Breast epithelium (tissue), 4 donors: ENCODE measurements at places on chromosomes 6 and 20.

DNA sequence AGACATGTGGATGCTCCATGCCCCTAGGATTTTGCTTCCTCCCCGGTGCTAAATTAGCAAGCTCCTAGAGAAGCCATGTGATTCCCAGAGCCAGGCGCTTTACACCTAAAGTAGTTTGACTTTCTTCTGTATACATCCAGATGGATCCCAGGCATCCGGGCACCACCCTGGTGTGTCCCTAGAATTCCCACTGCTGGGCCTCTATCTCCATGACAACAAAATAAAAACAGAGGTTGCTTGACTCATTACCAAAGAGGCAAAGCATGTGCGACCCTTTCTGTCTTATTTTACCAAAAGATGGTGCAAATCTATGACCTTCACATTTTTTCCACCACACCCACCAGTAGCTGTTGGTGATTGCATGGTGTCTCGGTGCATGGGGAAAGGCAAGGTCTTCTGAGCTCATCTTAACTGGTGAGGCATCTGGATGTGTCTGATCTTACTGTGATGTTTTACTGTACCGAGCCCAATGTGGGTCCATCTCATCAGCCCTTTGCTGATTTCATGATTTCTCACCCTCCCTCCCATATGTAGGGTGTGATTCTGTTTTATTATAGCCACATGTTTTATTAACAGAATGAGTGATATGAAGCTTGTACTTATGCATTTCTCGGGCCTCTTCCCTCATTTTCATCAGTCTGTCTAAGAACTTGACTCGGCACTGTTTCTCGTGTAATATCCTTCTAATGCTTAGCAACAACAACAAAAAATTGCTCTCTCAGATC is 27.4 kb upstream of the VAPB start:
- H3K27me3 ChIP-seq, result no peaks in the 10 kb centered on the region
- no peak overlapping the region for H3K27ac ChIP-seq
- H3K4me3 ChIP-seq, result no peak overlapping the region
- H3K36me3 ChIP-seq, result no peaks in the 10 kb centered on the region

DNA sequence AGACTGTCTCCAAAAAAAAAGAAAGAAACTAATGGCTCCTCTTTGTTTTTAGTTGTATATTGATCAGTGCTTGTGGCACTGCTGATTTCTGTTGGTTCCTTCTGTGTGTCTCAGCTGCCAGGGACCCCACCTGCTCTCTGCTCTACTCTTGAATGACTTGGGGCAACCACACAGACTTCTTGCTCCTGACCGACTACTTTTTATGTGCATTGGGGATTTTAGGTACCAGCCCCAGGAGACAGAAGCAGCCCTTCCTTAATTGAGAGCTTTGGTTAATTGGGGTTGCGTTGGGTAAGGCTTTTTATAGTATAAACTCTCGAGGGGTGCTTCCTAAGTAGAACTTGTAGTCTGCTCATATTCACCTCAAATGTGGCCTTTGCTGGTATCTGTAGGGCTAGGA is 6.9 kb downstream of the STK35 start:
- no peaks in the 10 kb centered on the region for H3K36me3 ChIP-seq
- DNase-seq, result no peak
- no peaks in the 10 kb centered on the region for H3K27me3 ChIP-seq
- no peak overlapping the region for H3K4me3 ChIP-seq
- H3K27ac ChIP-seq, result no peak overlapping the region
- H3K4me1 ChIP-seq, result peaks cover 21% of the 10 kb centered on the region

DNA sequence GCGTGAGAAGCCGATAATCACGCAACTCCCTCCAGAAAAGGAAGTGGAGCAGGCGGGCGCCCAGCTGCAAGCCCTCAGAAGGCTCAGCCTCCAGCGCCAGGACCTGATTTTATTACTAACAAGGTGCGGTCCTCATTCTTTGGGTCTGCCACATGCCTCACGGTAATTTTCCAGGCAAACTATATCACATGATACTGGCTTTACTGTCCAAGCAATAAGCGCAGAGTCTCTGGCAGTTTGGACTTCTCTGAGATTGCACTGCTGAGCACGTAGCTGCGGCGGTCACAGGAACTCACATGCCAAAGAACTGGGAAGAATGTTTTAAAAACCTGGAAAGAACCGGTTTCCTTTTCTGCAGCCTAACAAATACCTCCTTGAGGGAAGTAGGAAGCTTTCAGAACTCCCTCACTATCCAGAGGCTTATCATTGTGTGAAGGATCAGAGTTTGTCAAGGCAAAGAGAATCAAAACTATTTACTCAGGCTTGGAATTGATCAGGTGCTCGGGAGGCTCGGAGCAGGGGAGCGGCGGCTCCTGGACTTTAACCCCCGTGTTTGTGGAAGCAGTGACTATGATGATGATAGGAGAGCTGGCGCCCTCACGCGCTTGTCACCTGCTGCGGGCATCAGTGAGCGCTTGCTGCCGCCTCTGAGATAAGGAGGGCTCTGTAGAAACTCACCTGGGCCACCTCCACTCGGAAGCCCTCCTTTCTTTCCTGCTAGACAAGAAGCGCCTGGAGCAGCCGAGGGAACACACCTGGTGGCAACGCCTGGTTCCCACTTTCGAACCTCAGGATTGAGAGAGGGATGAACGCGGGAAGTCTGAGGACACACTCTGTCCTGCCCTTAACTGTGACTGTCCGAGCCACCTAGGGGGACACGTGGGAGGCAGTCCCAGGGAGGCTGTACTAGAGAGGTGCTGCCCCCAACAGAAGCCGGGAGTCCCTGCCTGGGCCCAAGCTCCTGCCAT is 27.2 kb upstream of the SYNJ2 start:
- peak overlapping the region; percentile 4 for H3K4me3 ChIP-seq
- no peaks in the 10 kb centered on the region for H3K4me1 ChIP-seq
- no peak for DNase-seq
- peak overlapping the region; percentile 40 for H3K27ac ChIP-seq
- H3K36me3 ChIP-seq, result no peaks in the 10 kb centered on the region

DNA sequence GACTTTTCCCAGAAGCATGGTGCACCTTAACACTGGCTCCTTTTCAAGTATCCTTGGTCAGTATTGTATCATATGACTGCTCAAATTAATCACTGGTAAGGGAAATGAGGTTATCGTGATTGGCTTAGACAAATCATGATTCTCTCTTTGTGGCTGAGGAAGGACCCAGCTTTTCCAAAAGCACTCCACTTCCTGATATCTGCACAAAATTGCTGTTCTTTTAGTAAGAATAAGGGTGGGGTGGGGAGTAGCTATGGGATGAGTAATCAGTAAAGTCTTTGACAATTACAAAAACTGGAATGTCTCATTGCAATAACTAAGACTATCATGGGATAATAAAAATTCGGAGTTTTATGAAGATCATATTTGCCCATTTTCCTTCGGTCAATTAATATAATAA is 9.0 kb upstream of the RIPPLY2 start:
- no peak for DNase-seq
- no peak overlapping the region for H3K4me3 ChIP-seq
- no peaks in the 10 kb centered on the region for H3K4me1 ChIP-seq
- H3K27me3 ChIP-seq, result no peaks in the 10 kb centered on the region
- H3K36me3 ChIP-seq, result no peaks in the 10 kb centered on the region

GRCh38 chr6:11393713-11394627 is 143.6 kb upstream of the TMEM170B start:
- no peak for DNase-seq
- peaks cover 22% of the 10 kb centered on the region for H3K4me1 ChIP-seq
- no peak overlapping the region for H3K4me3 ChIP-seq

GRCh38 chr20:59580146-59580946 is 24.0 kb upstream of the PHACTR3 start:
- peak; percentile 3 for DNase-seq
- H3K27ac ChIP-seq, result no peak overlapping the region
- H3K27me3 ChIP-seq, result peaks cover 3% of the 10 kb centered on the region
- no peaks in the 10 kb centered on the region for H3K36me3 ChIP-seq
- no peak overlapping the region for H3K4me3 ChIP-seq
- no peaks in the 10 kb centered on the region for H3K4me1 ChIP-seq

GRCh38 chr6:168388641-168389633 is 52.0 kb upstream of the SMOC2 start:
- peak overlapping the region; percentile 67 for H3K27ac ChIP-seq
- DNase-seq, result peak; percentile 55
- H3K27me3 ChIP-seq, result no peaks in the 10 kb centered on the region
